Activated CD4-positive, alpha-beta T cell treated with anti-CD3 and anti-CD28 coated beads for 24 hours (primary cell): ENCODE measurements at places on chromosomes 1 and 21.
A peak's percentile ranks its signal among the peaks of the same experiment; 100 is the strongest.

DNA sequence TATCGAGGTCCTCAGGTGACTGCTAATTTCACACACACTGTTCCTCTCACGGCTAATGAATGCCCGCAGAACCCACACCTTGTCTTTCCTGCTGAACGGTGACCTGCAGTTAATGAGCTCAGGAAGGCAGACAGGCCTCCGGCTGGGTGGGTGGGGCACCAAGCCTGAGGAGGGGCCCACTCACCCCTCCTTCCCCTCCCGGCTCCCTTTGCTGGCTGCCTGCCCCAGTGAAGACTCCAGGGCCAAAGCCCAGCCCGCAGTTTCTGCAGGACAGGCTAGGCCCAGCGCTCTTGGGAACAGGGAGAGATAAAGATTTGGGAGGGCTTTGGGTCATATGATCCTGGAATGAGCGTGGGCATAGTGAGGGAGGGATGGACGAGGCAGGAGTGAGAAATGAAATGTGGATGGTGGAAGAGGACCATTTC, 26.4 kb downstream of the FOXO6 start:
- no peak for DNase-seq

DNA sequence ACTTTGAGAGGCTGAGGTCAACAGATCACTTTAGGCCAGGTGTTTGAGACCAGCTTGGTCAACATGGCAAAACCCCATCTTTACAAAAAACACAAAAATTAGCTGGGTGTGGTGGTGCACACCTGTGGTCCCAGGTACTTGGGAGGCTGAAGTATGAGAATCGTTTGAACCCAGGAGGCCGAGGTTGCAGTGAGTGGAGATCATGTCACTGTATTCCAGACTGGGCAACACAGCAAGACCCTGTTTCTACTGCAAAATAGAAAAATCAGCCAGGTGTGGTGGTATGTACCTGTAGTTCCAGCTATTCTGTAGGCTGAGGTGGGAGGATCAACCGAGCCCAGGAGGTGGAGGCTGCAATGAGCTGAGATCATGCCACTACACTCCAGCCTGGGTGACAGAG, 4.2 kb upstream of the INTS3 start:
- DNase-seq: no peak

DNA sequence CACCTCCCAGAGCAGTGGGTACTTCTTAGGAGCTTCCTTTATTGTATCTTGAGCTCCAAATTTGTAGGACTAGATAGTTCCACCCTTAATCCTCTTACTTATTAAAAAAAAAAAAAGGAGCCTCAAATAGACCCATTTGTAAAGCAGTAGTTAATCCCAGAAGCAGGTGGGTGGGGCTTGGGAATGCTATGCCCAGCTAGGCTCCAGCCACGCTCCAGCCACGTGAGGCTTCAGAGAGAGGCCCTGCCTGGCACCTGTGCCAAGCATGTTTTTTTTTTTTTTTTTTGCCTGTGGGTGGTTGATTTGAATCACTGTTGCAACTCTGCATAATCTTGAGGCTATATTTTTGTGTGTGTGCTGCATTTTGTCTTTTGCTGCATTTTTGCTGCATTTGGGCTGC, 7.0 kb downstream of the CACNA1E start:
- no peak for DNase-seq

GRCh38 chr21:44261675-44262295, at the start of gene DNMT3L:
Gene DNMT3L (minus strand): TSS chr21:44261897. CDS start chr21:44261259, 638 bp downstream.
- no peak for DNase-seq

DNA sequence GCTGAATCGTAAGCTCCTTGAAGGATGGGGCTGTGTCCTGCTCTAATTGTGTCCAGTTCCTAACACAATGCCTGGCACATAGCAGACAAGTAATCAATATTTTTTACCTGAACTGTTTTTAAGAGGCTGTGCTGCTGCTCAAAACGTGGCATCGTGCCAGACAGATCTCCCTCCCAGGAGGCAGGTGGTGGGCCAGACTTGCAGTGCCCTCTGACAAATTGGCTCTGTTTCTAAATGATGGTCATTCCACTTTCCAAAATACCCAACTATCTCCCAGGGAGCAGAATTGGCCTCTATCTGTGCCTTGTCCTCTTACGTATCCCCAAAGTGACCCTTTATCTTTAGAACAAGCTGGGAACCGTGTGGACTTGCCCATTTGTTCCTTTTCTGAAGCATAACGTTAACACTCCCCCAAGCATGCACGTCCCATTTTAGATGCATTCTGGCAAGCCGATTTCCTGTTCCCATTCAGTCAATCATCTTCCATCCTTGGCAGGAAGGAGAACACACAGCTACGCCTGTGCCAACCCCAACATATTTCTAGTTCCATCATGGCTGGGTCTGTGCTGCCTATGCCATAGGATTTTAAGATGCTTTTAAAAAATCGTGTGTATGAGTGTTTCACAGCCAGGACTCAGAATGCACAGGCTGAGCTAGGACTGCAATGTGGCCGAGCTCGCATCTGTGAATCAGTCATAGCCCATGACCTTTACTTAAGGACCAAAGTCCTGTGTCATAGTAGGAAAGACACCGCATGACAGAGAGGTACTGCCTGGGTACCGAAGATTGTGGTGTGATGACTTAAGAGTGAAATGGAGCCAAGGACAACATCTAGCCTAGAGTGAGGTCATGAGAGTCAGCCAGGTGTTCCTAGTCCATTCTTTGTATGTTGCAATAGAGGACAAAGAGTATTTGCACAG, 408.6 kb downstream of the PRDM2 start:
- no peak for DNase-seq

DNA sequence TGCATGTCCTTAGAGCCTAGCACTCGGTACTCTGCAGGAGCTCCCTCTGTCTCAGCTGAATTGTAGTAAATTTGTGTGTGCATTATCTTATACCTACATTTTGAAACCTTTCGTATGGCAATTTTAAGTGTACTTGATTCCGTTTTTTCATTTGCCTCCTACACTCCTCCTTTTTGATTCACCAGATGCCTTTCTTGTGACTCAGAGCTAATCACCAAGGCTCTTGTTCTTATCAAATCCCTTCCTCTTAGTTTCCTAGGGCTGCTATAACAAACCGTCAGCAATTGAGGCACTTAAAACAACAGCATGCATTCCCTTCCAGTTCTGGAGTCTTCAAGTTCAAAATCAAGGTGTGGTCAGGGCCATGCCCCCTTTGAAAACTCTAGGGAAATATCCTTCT, 261.0 kb downstream of the ASTN1 start:
- DNase-seq: no peak

- no peak for DNase-seq
These were observed 198.0 kb upstream of the MAP1LC3C start for GRCh38 chr1:242196914-242197313.

DNA sequence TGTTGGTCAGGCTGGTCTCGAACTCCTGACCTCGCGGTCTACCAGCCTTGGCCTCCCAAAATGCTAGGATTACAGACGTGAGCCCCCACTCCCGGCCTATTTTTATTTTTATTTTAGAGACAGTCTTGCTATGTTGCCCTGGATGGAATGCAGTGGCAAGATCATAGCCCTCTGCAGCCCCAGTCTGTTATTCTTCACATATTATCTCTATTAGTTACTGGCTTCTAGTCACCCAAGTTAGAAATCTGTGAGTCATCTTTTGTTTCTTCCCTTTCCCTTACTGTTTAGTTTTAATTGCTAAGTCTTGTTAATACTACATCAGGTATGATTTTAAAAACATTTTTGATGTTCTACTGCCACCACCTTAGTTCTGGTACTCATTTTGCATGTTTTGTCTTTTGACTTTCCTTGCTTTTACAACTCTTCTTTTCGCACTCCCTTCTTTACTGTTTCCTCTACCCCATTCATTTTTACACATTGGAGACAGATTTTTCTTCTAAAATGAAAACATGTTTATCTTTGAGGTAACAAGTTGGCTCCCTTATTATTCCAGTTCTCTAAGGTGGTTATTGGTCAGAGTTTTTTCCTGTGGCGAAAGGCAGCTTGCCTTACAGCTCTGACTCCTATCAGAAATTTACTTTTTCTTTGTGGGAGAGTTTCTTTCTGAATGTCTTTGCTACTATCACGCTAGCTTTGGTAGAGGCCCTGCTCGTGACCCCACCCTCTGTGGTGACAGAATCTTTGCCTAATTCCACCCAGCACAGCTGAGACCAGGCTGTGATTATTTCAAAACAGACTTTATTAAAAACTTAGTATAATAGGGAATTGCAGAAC, 19.5 kb downstream of the ZMYM4 start:
- DNase-seq: no peak

- DNase-seq: no peak
These were observed 11.2 kb upstream of the RCOR3 start for GRCh38 chr1:211247921-211248320.

DNA sequence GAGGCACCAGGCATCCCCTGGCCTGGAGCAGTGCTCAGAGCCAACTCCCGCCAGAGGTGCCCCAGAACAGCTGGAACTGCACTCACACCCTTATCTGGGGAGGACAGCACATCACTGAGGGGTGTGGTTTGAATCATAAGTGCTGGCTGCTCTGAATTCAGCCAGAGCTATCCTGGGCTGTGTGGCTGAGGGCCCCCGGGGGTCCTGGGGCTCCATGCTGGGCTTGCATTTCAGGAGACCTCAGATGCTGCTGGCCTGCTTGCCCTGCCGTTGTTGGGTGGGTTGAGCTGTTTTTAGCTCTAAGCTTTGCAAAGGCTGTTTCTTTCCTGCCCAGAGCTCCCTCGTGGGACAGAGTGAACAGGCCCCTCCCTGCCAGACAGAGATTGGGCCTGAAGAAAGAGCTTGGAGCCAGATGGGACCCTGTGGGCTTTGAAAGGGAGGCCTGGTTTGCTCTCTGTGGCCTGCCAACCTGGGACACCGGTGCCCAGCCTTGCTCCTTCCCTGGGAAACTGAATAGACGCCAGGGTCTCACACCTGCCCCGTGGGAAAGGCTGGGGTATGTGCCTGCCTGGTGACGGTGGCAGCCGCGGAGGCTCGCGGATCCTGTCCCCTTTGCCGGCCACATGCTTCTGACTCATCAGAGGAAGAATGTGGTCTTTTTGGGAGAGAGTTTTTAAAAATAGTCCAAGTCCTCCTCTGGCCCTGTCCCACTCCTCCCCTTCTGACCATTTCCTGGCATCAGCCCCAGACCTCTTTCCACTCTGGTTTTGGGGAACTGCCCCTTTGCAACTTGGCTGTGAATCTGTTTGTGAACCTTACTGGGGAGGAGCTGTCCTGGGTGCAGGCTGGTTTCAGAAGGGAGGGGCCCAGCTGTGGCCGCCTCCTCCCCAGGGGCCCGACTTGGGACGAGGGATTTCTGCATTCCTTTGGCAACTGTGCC, 30.0 kb downstream of the ARHGEF10L start:
- DNase-seq: no peak

DNA sequence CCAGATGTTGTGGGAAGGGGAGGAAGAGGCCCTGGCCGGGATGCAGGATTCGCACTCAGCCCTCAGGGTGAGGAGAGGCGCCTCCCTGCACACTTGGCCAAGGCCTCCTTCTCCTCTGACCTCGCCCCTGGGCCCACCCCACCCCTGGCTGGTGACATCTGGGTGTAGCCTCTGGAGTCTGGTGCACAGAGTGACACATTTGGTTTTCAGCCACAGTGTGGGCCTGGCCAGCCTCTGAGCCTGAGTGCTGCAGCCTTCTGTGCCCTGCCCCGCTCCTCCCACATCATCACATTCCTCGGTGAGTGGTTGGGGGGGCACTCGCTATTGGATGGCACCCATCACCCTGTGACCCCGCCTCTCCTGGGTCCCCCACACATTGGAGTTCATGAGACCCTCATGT, 45.8 kb downstream of the PRDM16 start:
- no peak for DNase-seq

DNA sequence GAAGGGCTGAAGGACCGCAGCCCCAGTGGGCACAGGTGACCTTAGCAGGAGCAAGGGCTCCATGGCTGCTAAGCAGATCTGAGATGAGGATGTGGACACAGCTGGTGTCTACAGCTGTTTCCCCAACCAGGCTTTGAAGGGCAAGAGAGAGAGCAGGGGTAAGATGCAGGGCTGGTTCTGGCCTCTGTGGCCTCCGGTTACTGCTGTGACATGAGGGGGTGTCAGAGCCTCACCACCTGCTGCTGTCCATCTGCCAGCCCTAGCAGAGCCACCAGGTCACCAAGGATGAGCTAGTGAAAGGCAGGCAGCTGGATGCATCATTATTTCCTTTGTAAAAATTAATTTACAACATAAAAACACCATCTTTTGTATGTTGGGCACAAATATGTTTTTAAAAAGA, 33.4 kb downstream of the OBSCN start:
- DNase-seq: no peak

- peak; percentile 15 for DNase-seq
These were observed 21.2 kb downstream of the OVGP1 start for GRCh38 chr1:111406321-111406768.

DNA sequence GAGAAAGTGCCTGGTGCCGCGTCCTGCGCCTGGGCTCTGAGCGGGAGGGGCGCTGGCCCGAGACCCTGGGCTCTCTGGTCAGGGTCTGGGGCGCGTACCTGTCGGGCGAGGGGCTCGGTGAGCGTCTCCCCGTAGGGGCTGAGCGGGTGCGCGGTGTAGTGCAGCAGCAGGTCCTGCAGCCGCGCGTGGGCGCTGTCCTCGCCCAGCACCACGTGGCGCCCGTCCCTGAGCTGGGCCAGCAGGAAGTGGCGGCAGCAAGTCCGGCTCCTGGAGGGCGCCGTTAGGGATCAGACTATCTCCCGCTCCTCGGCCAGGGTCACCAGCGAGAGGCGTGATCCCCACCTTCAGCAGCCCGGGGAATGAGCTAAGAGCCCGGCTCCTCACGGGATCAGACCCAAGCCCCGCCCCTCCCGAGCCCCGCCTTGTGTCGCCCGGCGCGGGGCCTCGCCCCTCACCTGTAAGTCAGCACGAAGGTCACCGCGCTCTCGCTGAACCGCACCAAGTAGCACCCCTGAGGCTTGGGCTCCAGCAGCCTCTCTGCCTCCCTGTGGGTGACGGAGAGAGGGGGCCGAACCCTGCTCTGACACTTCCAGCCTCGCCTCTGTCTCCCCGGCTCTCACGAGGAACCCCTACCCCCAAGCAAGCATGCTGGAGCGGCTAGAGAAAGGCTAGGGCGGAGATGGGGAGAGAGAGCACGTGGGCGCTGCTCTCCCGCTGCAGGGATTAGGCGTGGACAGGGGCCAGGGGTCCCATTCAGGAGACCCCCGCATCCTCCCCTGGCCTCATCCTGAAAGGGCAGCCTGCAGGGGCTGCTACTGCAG, 2.7 kb downstream of the SH2D2A start:
- DNase-seq: peak; percentile 51

- no peak for DNase-seq
These were observed 125.0 kb upstream of the KCNK2 start for GRCh38 chr1:214957330-214958137.

GRCh38 chr1:201104141-201104540, 8.1 kb downstream of the CACNA1S start:
- DNase-seq: no peak

DNA sequence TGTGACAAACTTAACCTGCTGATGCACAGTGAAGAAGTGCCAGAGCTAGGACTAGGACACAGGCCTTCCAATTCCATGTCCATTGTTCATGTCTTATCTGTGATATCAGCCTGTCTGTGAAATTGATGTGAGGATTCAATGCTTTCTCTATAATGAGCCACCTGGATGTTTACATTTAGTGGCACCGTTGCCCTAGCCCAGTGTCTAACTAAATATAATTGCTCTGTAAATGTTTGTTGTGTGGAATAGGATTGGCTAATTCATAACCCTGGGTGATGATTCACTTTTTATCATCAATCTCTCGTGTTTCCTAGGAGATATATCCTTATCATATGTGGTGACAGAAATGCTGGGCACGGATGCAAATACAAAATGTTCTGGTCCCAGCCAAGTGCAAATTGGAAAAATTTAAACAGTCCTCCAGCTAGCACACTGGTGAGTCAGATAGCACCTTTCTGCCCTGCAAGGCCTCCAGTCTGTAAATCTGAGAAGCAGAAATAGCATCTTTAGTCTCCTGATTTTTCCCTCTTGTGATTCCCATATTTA, 46.9 kb upstream of the GNG12 start:
- no peak for DNase-seq

GRCh38 chr1:162317621-162318020, 59.0 kb downstream of the SPATA46 start:
- DNase-seq: no peak
